ENCODE measurements at places on chromosomes 16 and 17.
A peak's percentile ranks its signal among the peaks of the same experiment; 100 is the strongest.

DNA sequence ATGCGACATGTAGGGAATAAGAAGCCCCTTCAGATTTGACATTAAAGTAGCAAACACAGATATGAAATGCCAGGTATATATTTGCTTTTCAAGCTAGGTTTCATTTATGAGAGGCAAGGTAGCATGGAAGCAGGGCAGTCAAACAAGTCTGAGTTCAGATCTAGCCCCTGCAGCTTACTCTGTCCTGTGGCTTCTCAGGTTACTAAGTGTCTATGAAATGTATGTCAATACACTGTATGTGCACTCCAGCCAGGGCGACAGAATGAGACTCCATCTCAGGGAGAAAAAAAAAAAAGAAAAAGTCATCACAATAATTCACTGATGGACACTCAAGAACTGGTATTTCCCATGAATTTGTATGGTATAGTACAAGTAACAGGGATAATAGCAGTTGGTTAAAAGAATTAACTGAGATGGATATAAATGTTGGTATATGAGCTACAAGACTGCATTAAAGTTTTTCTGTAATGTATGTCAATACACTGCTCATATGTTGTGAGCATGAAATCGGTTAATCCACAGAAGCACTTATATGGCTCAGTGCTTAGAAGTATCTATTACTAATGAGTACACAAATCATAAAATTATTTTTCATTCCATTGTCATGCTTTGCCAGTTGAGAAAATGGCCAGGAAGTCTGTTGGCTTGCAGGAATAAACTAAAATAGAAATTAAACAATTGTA lies 2.9 kb upstream of the WSB1 start:
- no peak overlapping the region for H3K4me3 ChIP-seq

DNA sequence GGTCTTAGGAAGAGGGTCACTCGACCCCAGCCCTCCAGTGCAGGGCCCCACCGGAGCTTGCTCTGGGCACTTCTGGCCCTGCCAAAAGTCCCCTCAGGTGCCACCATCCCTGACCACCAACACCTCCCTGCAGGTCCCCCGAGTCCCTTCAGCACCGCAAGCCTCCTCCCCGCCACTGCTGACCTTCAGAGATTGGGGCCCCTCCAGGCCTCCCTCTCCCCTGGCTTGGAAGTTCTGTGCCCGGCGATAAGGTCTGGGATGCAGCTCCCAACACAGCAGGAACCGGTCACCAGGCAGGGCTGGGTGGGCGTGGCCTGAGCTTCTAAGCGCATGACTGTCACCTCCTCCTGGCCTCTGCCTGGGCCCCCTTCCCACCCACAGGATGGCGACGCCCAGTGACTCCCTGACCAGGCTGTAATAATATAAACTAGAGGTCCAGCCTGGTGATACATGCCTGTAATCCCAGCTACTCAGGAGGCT lies 11.2 kb downstream of the PIEZO1 start:
- H3K27ac ChIP-seq: peak overlapping the region; percentile 88
- H3K36me3 ChIP-seq: no peaks in the 10 kb centered on the region
- DNase-seq: no peak

GRCh38 chr16:85105475-85105874 lies 6.8 kb downstream of the CIBAR2 start:
- no peaks in the 10 kb centered on the region for H3K27me3 ChIP-seq
- no peak for DNase-seq
- no peaks in the 10 kb centered on the region for H3K36me3 ChIP-seq
- no peaks in the 10 kb centered on the region for H3K4me1 ChIP-seq
- H3K27ac ChIP-seq: no peak overlapping the region

GRCh38 chr16:84277244-84277823 lies 17.3 kb upstream of the WFDC1 start:
- no peak overlapping the region for H3K4me3 ChIP-seq
- DNase-seq: no peak
- H3K36me3 ChIP-seq: no peaks in the 10 kb centered on the region
- no peaks in the 10 kb centered on the region for H3K4me1 ChIP-seq
- no peak overlapping the region for H3K27ac ChIP-seq
- H3K27me3 ChIP-seq: peaks cover 14% of the 10 kb centered on the region

Measured in esophagus muscularis mucosa (tissue), 4 donors.